Caco-2 (cell line): ENCODE measurements at places on chromosomes 2 and 18.

DNA sequence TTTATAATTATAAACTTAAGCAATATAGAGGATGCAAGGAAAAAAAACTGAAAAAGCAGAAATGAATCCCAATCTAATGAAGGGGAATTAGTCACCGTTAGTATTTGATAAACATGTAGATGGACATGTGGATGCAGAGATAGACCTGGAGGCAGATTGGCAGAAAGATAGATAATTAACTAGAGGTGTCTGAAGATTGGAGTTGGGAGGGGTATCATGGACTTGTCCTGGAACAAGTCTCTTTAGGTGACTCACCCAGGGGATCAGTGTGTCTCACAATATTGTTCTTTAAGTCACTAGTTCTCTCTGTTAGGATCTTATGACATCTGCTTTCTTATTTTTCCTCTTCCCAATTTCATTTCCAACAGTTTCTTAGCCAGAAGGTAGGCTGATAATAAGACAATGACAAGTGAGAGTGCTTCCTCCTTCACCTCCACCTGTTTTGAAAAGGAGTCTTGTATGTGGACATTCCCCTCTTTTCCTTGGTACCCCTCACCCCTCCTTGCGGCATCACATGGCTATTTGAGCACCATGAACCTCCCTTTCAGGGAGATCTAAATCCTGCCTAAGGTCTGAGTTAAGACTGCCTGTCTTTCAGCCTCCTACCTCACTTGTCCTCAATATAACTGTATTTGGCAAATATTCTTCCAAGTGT, 987.7 kb downstream of the TSN start:
- DNase-seq: no peak
- no peaks in the 10 kb centered on the region for H3K36me3 ChIP-seq
- no peak overlapping the region for H3K27ac ChIP-seq
- no peaks in the 10 kb centered on the region; the same call in 1 of the 2 replicates for H3K4me1 ChIP-seq

DNA sequence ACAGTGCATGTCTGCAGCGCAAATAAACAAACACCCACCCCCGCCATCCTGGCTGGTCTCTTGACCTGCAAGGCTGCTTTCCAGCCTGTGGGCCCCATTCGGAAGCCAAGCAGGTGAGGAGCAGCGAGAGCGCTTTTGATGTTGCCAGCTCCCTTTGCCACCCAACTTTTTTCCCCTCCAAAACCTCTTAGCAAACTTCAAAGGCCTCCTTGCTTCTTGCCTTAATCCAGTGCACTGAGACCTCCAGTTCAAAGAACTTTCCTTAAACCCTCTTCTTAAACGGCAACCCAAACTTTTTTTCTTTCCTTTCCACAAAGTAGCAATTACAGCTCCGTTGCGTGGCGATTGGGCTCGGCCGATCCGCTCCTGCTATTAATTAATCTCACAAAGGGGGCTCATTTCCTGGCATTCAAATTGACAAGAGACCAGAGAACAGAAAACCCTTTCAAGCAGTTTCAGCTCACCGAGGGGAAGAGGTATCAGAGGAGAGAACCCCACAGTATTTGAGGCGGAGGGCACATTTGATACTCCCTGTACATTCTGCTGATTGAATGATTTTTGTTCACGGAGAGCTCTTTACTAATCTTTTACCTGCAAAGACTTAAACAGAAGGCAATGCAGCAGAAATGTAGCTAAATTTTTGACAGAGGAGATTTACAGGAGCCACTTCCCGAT, 531.4 kb downstream of the TMEM182 start:
- H3K27ac ChIP-seq: no peak overlapping the region
- no peaks in the 10 kb centered on the region for H3K4me1 ChIP-seq
- no peaks in the 10 kb centered on the region for H3K36me3 ChIP-seq

- peak overlapping the region; percentile 69 for H3K27ac ChIP-seq
- no peaks in the 10 kb centered on the region for H3K27me3 ChIP-seq
- H3K4me1 ChIP-seq: peaks cover 56% of the 10 kb centered on the region
- no peak for DNase-seq
Measured at GRCh38 chr2:152481881-152482583, 147.1 kb downstream of the FMNL2 start.

DNA sequence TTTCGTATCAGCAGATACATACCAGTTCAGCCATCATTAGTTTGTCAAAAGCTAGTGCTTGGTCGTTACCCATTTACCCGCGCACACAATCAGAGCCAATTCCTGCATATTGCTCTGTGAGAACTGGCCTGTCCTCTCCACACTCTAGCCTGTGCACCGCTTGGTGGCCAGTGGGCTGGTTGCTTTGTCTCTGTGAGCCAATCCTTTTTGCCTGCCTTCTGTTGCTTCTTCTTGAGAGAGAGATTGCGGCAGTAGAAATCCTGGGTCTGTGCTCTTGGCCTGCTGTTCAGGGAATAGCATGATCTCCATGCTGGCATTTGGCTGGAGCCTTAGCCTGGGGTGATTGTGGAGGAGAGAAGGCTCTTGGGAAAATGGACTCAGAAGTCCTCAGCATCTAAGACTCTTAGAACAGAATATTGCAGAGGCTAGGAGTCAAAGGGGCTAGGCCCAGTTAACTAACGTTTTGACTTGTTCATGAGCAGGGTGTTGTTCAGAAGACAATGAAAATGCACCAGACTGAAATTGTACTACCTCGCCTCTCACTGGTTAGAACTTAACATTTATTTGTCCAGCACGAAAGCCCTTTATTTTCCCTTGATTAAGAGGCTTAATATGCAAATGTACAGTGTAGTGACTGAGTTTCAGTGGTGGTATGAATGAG, 37.1 kb downstream of the MAP4K4 start:
- H3K36me3 ChIP-seq: no peaks in the 10 kb centered on the region
- DNase-seq: no peak

DNA sequence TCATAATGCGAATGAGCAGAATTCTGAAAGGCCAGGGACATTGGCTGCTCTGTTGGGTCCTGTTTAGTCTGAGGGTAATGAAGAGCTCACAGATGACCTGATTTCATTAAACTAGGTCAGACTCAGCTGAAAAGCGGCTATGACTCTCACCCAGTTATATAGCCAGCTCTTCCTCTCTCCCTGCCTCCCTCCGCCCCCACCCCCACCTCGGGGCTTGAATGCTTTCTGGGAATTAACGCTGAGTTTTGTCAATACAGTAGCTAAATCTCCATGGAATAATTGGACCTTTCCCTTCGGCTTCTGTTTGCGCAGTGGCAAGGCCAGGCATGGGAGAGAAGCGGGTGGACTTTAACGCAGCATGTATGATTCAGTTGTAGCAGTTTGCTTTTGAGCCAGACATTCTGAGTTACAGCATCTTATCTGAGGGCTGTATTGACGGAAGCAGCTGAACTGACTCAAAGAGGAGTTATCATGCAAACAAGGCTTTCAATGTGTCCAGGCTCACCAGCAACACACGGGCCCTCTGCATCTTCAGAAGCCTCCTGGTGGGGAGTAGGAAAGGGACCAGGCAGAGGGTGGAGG, 110.6 kb downstream of the MYCN start:
- no peaks in the 10 kb centered on the region for H3K27me3 ChIP-seq
- no peak overlapping the region for H3K4me3 ChIP-seq
- H3K27ac ChIP-seq: peak overlapping the region; percentile 50

DNA sequence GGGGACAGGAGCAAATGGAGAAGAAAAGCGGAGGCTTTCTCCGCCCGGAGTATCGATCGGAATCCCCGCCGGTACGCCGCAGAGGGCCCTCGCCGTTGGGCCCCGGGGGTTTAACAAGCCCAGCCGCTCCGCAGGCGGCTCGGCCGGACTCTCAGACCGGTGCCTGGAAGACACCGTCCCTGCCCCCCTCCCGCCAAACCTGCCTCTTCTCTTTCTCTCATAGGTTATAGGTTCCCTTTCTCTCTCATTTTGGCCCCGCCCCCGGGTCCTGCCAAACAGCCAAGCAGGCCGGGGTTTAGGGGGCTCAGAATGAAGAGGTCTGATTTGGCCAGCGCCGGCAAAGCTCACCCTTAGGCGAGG, 4.4 kb downstream of the ONECUT2 start:
- no peak overlapping the region for H3K4me3 ChIP-seq
- H3K27me3 ChIP-seq: no peaks in the 10 kb centered on the region
- no peaks in the 10 kb centered on the region for H3K4me1 ChIP-seq
- H3K36me3 ChIP-seq: no peaks in the 10 kb centered on the region
- no peak for DNase-seq

GRCh38 chr2:96775160-96775559, 14.5 kb downstream of the CNNM4 start:
- H3K4me3 ChIP-seq: no peak overlapping the region
- H3K36me3 ChIP-seq: no peaks in the 10 kb centered on the region
- no peak overlapping the region for H3K27ac ChIP-seq
- no peaks in the 10 kb centered on the region for H3K27me3 ChIP-seq

- H3K27me3 ChIP-seq: no peaks in the 10 kb centered on the region
- H3K4me3 ChIP-seq: no peak overlapping the region
- no peak for DNase-seq
- no peak overlapping the region for H3K27ac ChIP-seq
- no peaks in the 10 kb centered on the region for H3K36me3 ChIP-seq
- peaks cover 16% of the 10 kb centered on the region for H3K4me1 ChIP-seq
Measured at GRCh38 chr2:172993931-172994717, 81.5 kb upstream of the MAP3K20 start.

GRCh38 chr2:159084384-159085370, 116.2 kb downstream of the TANC1 start:
- H3K36me3 ChIP-seq: 0 out of 2 replicates have a peak, but pooled peaks cover under 1% of the 10 kb centered on the region
- H3K4me1 ChIP-seq: peaks cover 5% of the 10 kb centered on the region
- no peak for DNase-seq

DNA sequence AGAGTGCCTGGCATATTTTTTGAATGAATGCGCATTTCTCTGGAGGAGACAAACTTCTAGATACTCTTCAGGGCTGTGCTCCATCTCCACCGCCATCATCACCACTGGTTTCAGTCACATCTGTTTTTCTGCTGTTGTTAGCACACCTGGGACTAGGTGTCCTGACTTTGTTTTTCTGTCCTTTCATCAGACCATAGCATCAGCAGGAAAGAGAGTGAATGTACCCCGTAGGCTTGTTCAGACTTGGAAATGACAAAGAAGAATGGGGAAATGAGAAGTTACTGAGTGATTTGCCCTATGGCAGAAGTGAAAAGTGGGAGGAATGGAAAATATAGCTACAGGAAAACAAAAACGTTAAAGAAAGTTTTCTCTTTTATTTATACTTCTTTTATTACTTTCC, 965.2 kb upstream of the FANCL start:
- H3K27ac ChIP-seq: no peak overlapping the region
- no peaks in the 10 kb centered on the region for H3K36me3 ChIP-seq
- DNase-seq: no peak
- H3K27me3 ChIP-seq: no peaks in the 10 kb centered on the region
- no peaks in the 10 kb centered on the region for H3K4me1 ChIP-seq
- H3K4me3 ChIP-seq: no peak overlapping the region

DNA sequence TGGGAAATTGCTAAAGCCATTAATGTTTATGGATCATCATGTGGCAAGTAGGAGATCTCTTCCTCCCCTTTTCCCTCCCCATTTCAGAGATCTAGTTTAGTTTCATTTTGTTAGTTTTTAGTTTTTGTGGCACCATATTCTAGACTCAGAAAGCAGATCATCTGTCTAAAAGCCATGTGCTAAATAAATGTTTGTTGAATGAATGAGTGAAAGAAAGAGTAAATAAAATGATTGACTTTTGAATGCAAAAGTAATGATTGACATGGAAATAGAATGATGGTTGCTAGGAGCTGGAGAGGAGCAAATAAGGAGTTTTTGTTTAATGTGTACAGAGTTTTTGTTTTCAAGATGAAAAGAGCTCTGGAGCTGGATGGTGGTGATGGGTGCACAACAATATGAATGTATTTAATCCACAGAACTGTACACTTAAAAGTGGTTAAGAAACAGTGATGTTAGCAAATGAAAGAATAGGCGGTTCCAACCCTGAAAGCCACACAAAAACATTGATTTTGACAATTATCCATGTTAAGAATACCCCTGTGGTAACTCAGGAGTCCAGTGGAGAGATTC, 23.6 kb downstream of the TMEM178A start:
- H3K27me3 ChIP-seq: no peaks in the 10 kb centered on the region
- H3K36me3 ChIP-seq: no peaks in the 10 kb centered on the region
- H3K4me1 ChIP-seq: no peaks in the 10 kb centered on the region
- no peak for DNase-seq
- no peak overlapping the region for H3K27ac ChIP-seq

DNA sequence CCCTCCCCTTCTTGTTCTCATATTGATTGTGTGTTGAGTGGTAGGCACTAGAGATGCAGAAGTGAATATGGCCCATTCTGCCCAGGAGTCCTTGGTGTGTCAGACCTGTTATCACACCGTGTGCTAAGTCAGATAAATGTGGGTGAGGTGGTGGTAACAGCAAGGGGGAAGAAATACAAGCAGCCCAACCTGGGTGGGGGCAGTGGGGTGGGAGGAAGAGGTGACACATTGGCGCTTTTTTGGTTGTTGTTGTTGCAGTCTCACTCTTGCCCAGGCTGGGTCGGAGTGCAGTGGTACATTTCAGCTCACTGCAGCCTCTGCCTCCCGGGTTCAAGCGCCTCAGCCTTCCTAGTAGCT, 12.8 kb downstream of the B3GNT2 start:
- H3K36me3 ChIP-seq: no peaks in the 10 kb centered on the region
- peaks cover 3% of the 10 kb centered on the region; the same call in 1 of the 2 replicates for H3K4me1 ChIP-seq
- H3K4me3 ChIP-seq: no peak overlapping the region
- no peak for DNase-seq
- H3K27ac ChIP-seq: peak overlapping the region; percentile 63
- H3K27me3 ChIP-seq: no peaks in the 10 kb centered on the region

DNA sequence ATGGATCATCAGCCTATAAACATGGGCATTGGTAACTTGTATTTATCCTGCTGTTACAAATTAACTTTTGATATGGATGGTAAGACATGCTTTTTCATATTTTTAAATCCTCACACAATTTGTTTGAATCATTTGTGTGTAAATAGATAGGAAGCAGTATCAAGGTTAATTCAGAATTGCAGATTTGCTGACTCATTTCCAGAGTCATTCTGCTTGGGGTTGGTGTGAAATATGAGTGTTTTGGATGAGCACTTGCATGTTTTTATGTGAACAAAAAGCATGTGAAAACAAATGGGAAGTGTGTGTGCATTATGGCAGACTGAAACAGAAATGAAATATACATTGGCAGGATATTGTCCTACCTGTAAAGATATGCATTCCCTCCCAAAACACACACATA, 11.8 kb downstream of the CCDC85A start:
- no peak for DNase-seq
- no peak overlapping the region for H3K4me3 ChIP-seq

- no peaks in the 10 kb centered on the region for H3K36me3 ChIP-seq
- H3K4me3 ChIP-seq: no peak overlapping the region
- no peaks in the 10 kb centered on the region for H3K27me3 ChIP-seq
- DNase-seq: no peak
Measured at GRCh38 chr2:127585270-127585807, 49.9 kb downstream of the MYO7B start.

DNA sequence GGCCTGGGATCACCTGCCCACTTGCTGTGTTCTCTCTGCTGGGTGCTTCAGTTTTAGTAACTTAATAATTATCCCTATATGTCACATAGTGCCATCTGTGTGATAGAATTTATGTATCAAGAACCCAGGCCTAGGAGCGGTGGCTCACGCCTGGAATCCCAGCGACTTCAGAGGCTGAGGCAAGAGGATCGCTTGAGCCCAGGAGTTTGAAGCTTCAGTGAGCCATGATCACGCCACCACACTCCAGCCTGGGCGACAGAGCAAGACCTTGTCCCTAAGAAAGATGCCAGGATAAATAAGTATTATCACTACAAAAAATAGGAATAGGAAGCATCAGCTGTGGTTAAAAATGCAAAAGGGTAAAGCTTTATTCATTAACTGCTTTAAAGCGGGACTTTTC, 240.8 kb downstream of the FAM210A start:
- no peak for DNase-seq
- no peak overlapping the region for H3K27ac ChIP-seq
- H3K4me3 ChIP-seq: no peak overlapping the region
- no peaks in the 10 kb centered on the region for H3K27me3 ChIP-seq
- H3K4me1 ChIP-seq: no peaks in the 10 kb centered on the region
- H3K36me3 ChIP-seq: no peaks in the 10 kb centered on the region
